ENCODE measurements at places on chromosomes 7 and 10.

- DNase-seq, result no peak
These were observed 259.0 kb downstream of the PHTF2 start for GRCh38 chr7:78057571-78057970.

GRCh38 chr7:38394660-38395059, 121.2 kb upstream of the TARP start:
- no peak for DNase-seq

- DNase-seq, result no peak
These were observed 63.0 kb downstream of the GNAI1 start for GRCh38 chr7:80197627-80198026.

DNA sequence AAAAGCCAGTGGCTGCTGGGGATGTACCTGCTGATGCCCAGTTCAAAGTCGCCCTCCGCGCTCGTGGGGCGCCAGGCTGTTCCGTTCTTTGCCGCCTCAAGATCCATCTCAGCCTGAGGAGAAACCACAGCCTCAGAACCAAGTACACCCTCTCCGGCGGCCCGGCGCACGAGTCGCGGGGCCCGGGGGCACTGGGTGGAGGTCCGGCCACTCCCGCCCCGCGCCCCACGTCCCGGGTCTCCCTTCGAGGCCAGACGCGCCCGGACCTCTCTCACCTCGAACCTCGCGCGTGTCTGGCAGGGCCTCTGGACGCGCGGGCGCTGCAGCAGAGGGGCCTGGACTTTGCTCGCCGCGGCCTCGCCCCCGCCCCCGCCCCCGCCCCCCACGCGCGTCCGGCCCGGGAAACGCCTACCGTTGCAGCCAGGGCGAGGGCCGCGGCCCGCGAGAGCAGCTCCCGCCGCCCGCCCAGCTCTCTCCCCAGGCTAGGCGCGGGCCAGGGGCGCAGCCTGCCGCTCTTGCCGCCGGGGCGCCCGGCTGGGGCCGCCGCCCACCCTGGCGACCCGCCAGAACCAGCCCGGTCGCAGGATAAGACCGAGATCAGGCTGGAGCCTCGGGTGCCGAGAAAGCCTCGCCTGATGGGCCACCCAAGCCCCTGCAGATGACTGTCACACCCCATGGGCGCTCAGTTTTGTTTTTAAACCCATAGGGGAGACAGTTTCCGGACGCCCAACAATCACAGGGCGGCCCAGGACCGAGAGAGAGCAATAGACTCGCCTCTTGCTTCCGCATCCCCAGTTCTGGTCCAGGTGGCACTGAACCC, at the start of gene ABCB4:
Gene ABCB4 (minus strand): TSS at position 322 of the 820 bp plus-strand sequence. CDS start 215 bp downstream, at position 107.
- DNase-seq, result no peak

- no peak for DNase-seq
These were observed 494.0 kb upstream of the POT1 start for GRCh38 chr7:125423458-125424155.

DNA sequence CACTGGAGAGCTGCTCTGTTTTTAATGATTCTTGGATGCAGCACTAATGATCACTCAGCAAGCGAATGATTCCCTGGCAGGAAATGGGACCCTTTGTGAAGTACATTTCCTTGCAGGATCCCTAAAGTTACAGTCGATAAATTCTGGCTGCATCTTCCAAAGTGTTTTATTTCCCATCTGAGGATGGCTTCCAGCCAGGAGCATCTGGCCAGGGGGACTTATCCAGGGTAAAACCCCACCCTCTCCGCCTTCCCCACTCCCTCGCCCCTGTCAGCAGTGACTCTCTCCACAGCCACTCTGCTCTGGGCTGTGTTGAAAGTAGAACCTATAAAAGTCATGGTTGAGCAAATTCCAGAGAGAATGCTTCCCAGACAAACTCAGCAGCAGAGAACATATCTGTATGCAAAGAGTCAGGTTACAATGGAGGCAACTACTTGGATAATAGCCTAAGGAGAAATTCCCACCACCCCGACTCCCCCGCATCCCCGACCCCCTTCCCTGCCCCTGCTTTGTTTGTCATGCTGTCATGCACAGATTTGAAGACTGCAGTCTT, 111.0 kb upstream of the ANLN start:
- no peak for DNase-seq

- no peak for DNase-seq
These were observed 177.1 kb upstream of the PTER start for GRCh38 chr10:16259726-16260125.

- no peak for DNase-seq
These were observed 22.7 kb downstream of the AVPI1 start for GRCh38 chr10:97664282-97664850.

DNA sequence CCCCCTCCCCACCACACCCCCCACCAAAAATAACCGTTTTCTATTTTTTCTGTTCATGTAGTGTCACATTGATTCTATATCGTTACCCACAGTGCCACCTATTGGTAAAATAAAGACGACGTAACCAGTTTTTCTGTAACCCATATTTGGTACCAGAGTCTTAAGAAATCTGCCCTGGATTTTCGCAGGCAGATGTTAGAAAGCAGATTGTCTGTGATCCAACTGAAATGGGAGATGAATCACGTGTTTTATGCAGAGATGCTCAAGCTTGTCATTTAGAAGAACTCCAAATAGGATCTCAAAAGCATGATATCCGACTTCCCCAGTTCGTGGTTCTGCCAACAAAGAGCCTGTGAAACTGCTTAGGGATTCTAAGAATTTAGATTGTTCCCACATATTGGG, 261.1 kb upstream of the CSTF2T start:
- no peak for DNase-seq

GRCh38 chr10:99235658-99236626, at the start of gene HPSE2:
HPSE2 (minus strand) TSS chr10:99235852.
- DNase-seq, result no peak

DNA sequence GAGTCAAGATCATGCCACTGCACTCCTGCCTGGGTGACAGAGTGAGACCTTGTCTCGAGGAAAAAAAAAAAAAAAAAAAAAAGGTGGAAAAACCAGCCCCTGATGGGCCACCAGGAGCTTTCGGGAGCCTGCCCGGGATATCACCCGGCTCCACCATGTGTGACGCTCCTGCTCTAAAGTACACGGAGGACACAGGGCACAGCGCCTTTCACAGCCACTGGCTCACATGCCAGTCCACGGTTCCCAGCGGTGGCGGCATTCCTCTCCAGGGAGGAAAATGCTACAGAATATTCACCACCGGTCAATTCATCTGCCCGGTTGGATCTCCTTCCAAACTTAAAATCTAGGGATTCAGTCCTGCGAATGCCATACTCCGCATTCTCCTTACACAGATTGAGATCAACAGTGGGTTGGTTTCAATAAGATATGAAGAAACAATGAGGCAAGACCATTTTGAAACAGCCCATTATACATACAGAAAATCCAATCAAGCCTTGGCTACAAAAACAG, 81.2 kb downstream of the CTBP2 start:
- DNase-seq, result no peak

- DNase-seq, result no peak
These were observed 41.3 kb downstream of the CUBN start for GRCh38 chr10:17088118-17088806.

GRCh38 chr7:100942045-100942774, 7.1 kb upstream of the MUC3A start:
- DNase-seq, result no peak

GRCh38 chr10:14062528-14063260, 268.0 kb downstream of the FRMD4A start:
- DNase-seq, result no peak

DNA sequence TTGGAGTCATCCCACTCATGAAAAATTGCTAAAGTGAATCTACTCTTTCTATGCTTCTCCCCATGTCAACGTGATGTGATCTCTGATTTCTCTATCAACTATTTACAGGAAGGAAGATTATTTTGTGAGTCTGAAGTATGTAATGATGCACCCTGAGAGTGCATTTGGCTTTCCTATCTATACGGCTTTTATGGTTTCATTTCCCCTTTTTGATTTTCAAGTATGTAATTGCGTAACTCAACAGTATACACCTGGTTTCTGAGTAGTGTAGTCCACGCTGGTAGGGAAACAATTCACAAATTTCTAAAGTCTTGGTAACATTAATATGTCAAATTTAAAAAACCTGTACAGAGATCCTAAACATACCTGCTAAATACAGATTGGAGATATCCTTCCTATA, 194.7 kb upstream of the SEMA3A start:
- no peak for DNase-seq

- DNase-seq, result no peak
These were observed 69.8 kb downstream of the PRKAG2 start for GRCh38 chr7:151806952-151807775.

DNA sequence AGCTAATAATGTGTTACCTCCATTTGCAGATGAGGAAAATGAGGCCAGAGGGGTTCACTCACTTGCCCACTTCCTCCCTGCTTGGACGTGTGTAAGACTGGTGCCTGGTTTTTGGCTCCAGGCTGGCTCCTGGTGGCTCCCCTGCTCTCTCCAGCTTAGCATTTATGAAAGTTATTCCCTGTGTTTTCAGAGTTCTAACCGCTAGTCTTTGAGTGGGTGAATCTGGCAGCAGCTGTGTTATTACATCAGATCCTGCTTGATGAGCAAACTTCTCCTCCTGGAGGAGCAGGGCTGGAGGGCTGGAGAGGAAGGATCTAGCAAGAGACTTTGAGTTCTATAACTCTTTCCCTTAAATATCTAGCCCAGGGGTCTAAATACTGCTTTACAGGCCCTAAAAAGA, 80.9 kb upstream of the AGBL3 start:
- no peak for DNase-seq

- no peak for DNase-seq
These were observed 64.5 kb downstream of the TMEM209 start for GRCh38 chr7:130140551-130141160.

DNA sequence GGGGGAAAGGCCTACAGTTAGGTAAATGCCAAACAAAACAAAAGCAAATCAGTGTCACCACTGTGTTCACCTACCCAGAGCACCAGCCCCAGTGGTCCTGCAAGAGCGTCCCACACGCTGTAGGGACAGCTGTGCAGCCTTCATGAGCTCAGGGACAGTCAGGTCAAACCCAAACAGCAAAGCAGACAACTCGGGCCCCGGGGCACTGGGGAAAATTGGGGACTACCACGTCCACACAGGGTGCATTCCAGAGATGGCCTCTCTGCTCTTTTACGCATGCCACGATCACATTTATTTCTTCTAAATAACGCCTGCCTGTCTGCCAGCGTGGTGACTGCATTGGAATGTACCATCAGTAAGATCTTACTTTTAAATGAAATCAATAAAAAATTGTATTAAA, 21.7 kb downstream of the EBF3 start:
- DNase-seq, result no peak

GRCh38 chr7:37372750-37373149, 75.9 kb downstream of the ELMO1 start:
- DNase-seq, result no peak

DNA sequence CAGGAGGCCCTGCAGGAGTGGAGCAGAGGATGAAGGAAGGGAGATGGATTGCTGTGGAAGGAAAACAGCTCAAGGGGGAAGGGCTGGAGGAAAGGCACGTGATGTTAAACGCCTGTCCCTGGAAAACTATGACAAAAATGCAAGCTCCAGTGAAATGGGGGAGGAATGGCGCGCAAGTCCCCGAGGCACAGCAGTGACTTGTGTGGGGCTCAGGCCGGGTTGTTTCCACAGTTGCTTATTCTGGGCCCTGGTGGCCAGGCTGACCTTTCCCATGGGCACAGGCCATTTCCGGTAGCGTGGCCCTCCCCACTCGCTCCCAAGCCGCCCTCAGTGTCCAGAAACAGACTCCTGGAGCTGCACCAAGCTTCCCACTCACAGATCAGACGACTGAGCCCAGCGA, 68.1 kb upstream of the PDGFA start:
- DNase-seq, result no peak

GRCh38 chr10:4053940-4054339, 268.9 kb upstream of the KLF6 start:
- no peak for DNase-seq

GRCh38 chr10:11243425-11244222, 226.0 kb downstream of the CELF2 start:
- DNase-seq, result no peak

DNA sequence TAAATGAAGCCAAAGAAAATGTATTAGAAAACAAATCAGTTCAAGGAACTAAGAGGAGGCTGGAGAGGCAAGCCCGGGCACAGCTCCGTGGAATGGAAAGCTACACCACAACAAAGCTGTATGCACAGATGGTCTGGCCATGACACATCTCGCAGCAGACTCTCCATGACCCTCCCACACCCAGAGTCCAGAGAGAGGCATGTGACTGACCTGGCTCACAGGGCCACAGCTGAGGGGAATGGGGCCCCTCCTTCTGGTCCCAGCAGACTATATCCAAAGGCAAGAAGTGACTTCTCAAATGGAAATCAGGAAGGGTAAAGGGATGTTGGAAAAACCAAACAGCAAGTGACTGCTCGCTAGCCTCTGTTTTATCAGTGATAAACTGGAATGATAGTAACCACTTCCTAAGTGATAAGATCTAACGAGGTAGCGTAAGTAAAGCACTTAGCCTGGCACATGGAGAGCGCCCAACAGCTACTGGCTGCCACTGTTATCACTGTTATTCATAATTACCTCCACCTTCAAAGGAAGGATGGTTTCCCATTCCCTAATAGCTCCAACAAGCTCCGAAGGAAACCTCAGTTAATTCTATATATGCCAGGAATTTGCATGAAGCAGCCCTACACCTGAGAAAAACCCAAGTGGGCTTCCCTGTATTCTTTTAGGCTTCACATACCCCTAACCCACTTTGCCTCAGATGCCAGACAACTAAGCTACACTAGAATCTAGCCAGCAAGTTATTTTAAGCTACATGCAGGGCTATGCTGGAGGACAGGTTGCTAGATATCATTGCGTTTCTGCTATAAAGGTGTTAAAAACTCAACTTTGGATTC, 8.4 kb downstream of the OSBPL3 start:
- DNase-seq, result no peak

DNA sequence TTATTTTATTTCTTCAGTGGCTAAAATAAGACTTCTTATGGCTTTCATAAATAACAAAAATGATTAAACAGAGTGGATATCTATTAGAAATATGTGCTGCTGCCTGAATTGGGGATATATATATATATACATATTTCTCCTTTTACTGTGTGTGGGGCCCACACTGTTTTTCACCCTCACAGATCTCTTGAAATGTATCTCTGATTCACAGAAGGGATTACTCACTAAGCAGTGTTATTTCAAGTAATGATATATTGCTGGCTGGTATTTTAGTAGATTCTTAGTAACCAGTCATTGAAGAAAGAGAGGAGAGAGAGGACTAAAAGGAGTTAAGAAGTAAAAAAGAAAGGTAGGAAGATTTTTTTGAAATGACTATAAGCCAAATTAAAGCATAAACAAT, 308.6 kb upstream of the NRP1 start:
- no peak for DNase-seq

DNA sequence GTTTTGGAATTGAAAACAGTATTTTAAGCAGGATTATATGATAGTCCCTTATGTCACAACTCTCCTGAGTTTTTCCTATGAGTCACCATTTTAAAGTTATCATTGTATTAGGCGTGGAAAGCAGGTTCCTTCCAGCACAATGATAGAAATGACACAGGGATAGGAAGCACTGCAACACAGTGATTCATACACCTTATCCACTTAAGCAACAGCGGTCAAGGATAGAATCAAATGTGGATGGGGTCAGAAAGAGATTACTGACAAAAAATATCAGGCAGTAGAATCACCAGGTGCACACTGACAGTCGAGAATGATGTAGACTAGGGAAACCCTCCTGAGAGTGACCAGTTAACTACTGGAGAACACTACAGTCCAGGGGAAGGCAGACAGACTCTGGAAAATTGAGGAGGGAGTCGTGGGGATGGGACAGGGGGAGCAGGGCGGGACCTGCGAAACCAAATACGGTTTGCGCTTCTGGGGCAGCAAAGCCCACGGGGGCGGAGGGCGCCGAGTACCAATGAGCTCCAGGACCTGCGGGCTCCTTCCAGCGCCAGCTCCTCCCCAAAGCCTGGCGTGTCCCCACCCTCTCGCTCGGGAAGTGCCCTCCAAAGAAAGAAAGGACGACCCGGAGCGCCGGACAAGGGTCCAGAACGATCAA, 479 bp downstream of the PNPLA8 start:
- DNase-seq, result no peak
